ENCODE measurements at places on chromosomes 3 and 15. TPM values are rescaled to one million over a fixed set of nuclear protein-coding genes. Genes with fewer than 3 reads are reported as not detected.

- DNase-seq: no peak
Measured at GRCh38 chr15:78634210-78635145, 6.5 kb downstream of the CHRNB4 start.

GRCh38 chr3:172208586-172209332 lies 169.4 kb downstream of the FNDC3B start:
- DNase-seq: no peak

- DNase-seq: no peak
Measured at GRCh38 chr15:92391640-92392039, 2.0 kb upstream of the ST8SIA2 start.

DNA sequence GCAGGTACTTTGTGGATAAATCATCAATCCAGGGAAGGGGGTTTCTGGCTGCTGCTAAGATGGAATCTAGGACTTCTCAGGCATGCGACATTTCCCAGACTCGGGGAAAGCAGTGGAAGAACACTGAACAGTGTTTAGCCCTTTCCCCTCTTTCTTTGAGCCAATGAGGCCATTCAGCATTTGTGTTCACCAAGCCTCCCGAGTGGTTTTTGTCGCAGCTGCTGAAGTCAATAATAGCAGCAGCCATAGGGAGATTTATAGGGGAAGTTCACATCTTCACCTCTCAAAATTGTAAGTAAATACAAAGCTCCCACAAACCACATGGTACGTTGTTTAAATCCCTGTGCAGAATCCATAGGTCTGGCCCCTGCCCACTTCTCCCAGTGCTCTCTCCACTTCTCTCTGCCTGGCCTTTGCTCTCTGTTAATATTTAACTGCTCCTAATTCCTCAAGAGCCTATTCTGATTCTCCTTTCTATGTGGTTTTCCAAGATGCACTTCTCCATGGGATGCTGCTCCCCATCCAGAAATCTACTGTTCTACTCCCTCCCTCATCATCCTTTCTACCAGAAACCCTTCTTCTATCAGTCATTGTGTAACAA lies 230.7 kb downstream of the SHQ1 start:
- DNase-seq: peak; percentile 52

The CTXN2 gene
- total RNA-seq: not detected
